ENCODE measurements at places on chromosomes 6 and 20. TPM values are rescaled to one million over a fixed set of nuclear protein-coding genes. Genes with fewer than 3 reads are reported as not detected.

DNA sequence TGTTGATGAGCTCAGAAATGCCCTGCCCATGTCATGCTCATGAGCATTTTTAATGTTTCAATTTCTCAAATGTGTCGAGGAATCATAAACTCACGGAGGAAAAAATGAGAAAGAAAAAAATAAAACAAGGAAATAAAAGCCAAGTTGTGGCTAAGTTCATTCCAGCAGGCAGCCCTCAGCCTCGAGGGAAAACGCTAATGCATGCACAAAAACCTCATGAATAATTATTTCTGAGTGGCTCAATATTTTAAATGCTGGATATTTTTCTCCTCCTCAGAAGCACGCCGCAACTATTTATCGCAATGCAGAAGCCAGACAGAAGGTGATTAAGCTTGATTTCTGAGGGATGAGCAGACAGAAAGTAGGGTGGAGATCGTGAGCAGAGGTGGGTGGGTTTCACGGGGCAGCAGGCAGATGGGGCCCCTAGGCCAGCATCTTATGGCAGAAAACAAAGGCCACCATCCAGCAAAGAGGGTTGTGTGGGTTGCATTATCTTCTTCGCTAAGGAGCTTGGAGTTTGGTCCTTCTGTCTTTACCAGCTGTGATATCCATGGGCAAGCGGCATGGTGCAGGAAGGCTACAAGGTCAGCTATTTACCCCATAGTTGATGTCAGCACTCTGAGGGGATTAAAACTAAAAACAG, 151.5 kb upstream of the LRFN2 start:
- H3K27ac ChIP-seq, result no peak overlapping the region
- H3K27me3 ChIP-seq, result no peaks in the 10 kb centered on the region
- no peak for DNase-seq
- no peaks in the 10 kb centered on the region for H3K4me1 ChIP-seq

NINL gene
- 15.5 TPM for total RNA-seq

MMP24 gene
- total RNA-seq, result 2.3 TPM

EMILIN3 gene
- 0.06 TPM for total RNA-seq

DNA sequence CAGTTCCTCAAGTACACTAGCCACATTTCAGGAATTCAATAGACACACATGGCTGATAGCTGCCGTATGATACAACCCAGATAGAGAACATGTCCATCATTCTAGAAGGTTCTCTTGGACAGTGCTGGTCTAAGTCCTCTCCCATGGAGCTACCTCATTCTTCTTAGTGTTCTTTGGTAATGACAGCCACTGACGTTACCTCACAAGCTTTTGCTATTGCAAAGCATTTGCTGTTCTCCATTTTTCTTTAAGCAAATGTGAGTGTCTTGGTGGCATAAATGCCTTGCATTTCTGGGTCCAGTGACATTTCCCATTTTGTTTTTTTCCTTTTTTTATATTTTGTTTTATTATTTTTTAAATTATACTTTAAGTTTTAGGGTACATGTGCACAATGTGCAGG, 8.3 kb upstream of the CEBPB start:
- DNase-seq, result no peak
- no peaks in the 10 kb centered on the region for H3K36me3 ChIP-seq
- no peak overlapping the region for H3K27ac ChIP-seq

DNA sequence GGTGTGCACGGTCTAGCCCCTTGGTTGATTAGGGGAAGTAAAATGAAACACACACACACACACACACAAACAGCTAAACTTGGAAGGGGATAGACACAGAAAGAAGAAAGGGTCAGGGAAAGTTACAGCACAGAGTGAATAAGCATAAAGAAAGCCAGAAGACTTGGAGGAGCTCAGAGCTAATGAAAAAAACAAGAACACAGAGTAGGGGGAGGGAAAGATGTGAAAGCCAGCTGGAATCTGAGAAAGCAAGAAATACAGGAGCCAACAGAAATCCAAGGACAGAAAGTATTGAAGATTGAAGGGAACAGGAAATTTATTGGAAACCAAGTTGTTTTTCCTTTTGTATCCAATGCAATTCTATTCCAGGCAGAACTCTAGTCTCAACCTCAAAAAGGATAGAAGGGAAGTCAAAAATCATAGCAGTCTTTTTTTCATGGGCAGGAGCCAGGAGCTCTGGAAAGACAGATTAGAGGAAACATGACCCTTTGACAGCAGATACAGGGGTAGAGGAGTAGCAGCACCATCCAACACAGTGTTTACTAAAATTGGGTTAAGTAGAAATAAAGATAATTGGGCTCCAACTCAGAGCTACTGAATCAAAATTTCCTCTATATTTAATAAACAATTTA, 10.1 kb downstream of the HMGCLL1 start:
- no peak overlapping the region for H3K4me3 ChIP-seq
- no peaks in the 10 kb centered on the region for H3K36me3 ChIP-seq
- no peaks in the 10 kb centered on the region for H3K27me3 ChIP-seq

DNA sequence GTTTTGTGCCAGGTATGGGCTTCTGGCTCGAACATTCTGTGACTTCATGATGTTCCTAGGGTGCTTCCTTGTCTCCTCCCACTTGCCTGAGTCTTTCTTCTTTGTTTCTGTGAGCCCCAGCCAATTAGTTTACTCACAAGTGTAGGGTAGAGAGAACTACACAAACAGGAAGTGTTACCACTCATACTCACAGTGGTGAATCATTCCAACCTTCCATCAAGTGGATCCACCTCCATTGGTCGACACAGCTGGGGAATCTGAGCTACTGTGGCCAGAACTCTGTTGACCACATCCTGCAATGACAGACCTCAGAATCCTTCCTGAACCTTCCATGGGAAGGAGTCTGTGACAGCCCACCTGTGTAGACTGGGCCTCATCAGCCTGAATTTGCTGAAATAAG, 76.8 kb downstream of the UNC5CL start:
- no peaks in the 10 kb centered on the region for H3K36me3 ChIP-seq
- DNase-seq, result no peak
- peaks cover 9% of the 10 kb centered on the region for H3K4me1 ChIP-seq
- H3K4me3 ChIP-seq, result no peak overlapping the region
- H3K27me3 ChIP-seq, result no peaks in the 10 kb centered on the region

GRCh38 chr20:32024683-32025295, 14.6 kb downstream of the CCM2L start:
- H3K27ac ChIP-seq, result no peak overlapping the region
- H3K36me3 ChIP-seq, result no peaks in the 10 kb centered on the region
- no peak for DNase-seq
- H3K4me1 ChIP-seq, result no peaks in the 10 kb centered on the region
- H3K4me3 ChIP-seq, result no peak overlapping the region

ESR1 gene
- 1.3 TPM for total RNA-seq

GRCh38 chr6:154830771-154831170, 97.6 kb downstream of the SCAF8 start:
- no peaks in the 10 kb centered on the region for H3K27me3 ChIP-seq
- DNase-seq, result no peak
- H3K27ac ChIP-seq, result no peak overlapping the region
- H3K36me3 ChIP-seq, result peaks cover 31% of the 10 kb centered on the region

CLIC5 gene
- total RNA-seq, result 65.4 TPM

- no peak overlapping the region for H3K4me3 ChIP-seq
- no peaks in the 10 kb centered on the region for H3K36me3 ChIP-seq
- DNase-seq, result no peak
- H3K4me1 ChIP-seq, result no peaks in the 10 kb centered on the region
- no peak overlapping the region for H3K27ac ChIP-seq
Measured at GRCh38 chr6:167505782-167506181, 180.9 kb downstream of the TTLL2 start.

BPI gene
- 0.49 TPM for total RNA-seq

DNA sequence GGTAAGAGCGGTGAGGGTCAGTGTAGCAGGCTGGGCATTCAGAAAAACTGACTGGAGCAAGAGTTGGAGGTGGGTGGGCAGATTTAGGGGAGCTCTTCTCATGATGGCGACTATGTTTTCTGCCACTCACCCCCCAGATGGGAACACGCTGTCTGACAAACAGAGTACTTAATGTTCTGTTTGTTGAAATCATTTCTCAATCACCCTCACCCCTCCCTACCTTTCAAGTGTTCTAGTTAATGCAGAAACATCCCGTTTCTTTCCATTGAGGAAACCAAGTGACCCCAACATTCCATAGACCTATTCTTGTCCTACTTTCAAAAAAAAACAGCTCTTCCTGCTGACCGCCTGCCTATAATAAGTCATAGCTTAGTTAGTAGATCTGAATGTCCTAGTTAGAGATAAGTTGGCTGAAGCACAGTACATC, 132.5 kb upstream of the NEDD9 start:
- H3K36me3 ChIP-seq, result no peaks in the 10 kb centered on the region
- H3K4me1 ChIP-seq, result peaks cover 14% of the 10 kb centered on the region
- no peak for DNase-seq
- peak overlapping the region; percentile 92 for H3K27ac ChIP-seq
- no peak overlapping the region for H3K4me3 ChIP-seq

GRCh38 chr6:75272145-75272840, 12.3 kb downstream of the TMEM30A start:
- H3K27ac ChIP-seq, result no peak overlapping the region
- peaks cover 10% of the 10 kb centered on the region for H3K36me3 ChIP-seq
- H3K27me3 ChIP-seq, result no peaks in the 10 kb centered on the region
- H3K4me3 ChIP-seq, result no peak overlapping the region
- DNase-seq, result no peak

MAPK13 gene
- 29.9 TPM for total RNA-seq

- no peak overlapping the region for H3K4me3 ChIP-seq
- no peaks in the 10 kb centered on the region for H3K4me1 ChIP-seq
- DNase-seq, result peak; percentile 80
Measured at GRCh38 chr20:4563534-4563933, 158.2 kb upstream of the PRND start.

GRCh38 chr6:170227996-170228945, 62.6 kb downstream of the DLL1 start:
- H3K4me1 ChIP-seq, result peaks cover 2% of the 10 kb centered on the region
- H3K4me3 ChIP-seq, result no peak overlapping the region
- H3K27ac ChIP-seq, result no peak overlapping the region
- peaks cover 13% of the 10 kb centered on the region for H3K27me3 ChIP-seq
- DNase-seq, result no peak

- no peak overlapping the region for H3K4me3 ChIP-seq
- H3K4me1 ChIP-seq, result no peaks in the 10 kb centered on the region
- DNase-seq, result no peak
- no peaks in the 10 kb centered on the region for H3K36me3 ChIP-seq
- no peak overlapping the region for H3K27ac ChIP-seq
Measured at GRCh38 chr6:147554281-147554680, 45.8 kb downstream of the SAMD5 start.

DNA sequence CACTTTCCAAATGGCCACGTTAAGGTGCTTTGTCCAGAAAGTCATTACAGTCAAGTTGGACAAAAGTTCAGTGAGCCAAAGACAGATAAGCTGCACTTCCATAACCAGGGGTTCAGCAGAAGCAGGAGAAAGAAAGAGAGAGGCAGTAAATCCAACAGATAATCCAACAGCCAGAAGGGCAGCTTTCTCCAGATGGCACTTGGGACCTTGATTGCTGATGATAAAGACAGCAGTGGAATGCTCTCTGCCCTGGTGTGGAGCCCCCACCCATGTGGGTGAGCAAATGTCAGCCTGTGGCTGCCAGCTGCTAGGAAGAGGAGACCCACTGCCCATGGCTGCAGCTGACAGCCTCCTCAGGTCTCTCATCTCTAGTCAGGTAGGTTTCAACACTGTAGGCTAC, 18.7 kb upstream of the NRSN1 start:
- H3K27me3 ChIP-seq, result no peaks in the 10 kb centered on the region
- H3K36me3 ChIP-seq, result no peaks in the 10 kb centered on the region
- no peak overlapping the region for H3K27ac ChIP-seq
- H3K4me3 ChIP-seq, result no peak overlapping the region
- H3K4me1 ChIP-seq, result no peaks in the 10 kb centered on the region

DNA sequence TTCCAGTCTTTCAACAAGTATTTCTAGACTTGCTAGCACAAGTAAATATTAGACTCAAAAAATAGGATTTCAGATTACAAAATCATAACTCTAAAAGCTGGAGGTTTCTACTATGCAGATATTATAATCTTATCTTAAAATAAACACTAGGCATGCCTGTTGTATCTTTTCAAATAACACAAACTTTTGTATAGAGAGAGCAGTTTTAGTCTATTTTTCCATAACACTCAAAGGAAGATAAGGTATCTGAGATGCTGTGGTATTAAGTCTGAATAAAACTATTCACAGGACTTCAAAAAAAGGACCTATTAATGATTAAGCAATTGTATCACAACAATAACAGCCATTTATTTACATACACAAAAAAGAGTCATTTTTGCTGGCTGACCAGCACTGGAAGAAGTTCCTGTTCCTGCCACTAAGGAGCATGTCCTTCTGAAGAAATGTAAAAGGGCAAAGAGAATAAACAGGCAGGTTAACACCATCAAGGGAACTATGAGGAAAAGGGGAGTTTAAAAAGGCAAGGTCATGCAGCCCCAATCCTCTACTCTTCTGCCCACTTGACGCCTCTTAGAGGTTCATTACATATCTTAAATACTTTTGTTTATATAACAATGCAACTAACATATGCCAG, 39.4 kb downstream of the REPS1 start:
- DNase-seq, result no peak
- no peak overlapping the region for H3K27ac ChIP-seq
- peaks cover 13% of the 10 kb centered on the region for H3K4me1 ChIP-seq
- H3K36me3 ChIP-seq, result peaks cover 2% of the 10 kb centered on the region
- no peak overlapping the region for H3K4me3 ChIP-seq

DNA sequence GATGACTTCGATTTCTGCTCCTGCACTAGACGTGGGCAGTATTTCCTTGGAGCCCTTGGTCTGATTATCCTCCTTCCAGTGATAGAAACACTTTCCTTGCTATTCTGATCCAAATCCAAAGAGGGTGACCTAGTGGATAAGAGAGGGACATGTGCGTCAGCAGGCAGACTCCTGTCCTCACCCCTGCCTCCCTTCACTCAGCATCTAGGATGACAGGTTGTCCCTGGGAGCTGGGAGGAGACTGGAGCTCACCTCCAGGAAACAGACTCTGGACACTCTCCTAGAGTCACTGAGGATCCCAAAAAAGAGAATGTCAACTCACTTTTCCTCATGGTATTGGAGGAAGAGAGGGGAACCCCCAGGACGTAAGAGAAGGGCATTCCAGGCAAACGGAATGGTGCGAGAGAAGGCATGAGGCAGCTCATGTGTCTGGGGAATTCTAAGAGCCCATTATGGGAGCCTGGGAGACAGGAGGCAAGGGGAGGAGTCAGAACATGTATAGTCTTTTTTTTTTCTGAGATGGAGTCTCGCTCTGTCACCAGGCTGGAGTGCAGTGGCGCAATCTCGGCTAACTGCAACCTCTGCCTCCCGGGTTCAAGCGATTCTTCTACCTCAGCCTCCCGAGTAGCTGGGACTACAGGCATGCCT, 2.2 kb downstream of the C20orf173 start:
- H3K27me3 ChIP-seq, result no peaks in the 10 kb centered on the region
- no peaks in the 10 kb centered on the region for H3K36me3 ChIP-seq
- no peak overlapping the region for H3K27ac ChIP-seq
- no peaks in the 10 kb centered on the region for H3K4me1 ChIP-seq

- H3K4me1 ChIP-seq, result no peaks in the 10 kb centered on the region
- no peak for DNase-seq
- H3K27ac ChIP-seq, result no peak overlapping the region
- H3K36me3 ChIP-seq, result no peaks in the 10 kb centered on the region
- no peak overlapping the region for H3K4me3 ChIP-seq
- H3K27me3 ChIP-seq, result no peaks in the 10 kb centered on the region
Measured at GRCh38 chr20:51510936-51511605, 31.4 kb downstream of the NFATC2 start.

Measured in lung (tissue), 17 donors.